ENCODE measurements at places on chromosomes 7 and 10.

GRCh38 chr7:147578196-147578595 is 1012.4 kb upstream of the C7orf33 start:
- DNase-seq: no peak

DNA sequence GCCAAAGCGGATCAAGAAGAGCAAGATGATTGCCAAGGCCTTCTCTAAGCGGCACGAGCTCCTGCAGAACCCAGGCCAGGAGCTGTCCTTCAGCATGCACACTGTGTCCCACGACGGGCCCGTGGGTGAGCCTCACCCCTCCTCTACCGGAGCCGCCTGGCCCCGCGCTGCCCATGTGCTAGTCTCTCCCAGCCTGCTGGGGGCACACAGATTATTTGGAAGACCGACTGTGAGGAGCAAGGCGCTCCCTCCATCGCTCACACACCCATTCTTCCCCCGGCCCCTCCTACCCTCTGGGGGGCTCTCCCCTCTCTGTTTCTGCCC is 13.9 kb upstream of the AHCYL2 start:
- no peak for DNase-seq

GRCh38 chr10:98577168-98577567 is 130.4 kb upstream of the HPS1 start:
- no peak for DNase-seq

DNA sequence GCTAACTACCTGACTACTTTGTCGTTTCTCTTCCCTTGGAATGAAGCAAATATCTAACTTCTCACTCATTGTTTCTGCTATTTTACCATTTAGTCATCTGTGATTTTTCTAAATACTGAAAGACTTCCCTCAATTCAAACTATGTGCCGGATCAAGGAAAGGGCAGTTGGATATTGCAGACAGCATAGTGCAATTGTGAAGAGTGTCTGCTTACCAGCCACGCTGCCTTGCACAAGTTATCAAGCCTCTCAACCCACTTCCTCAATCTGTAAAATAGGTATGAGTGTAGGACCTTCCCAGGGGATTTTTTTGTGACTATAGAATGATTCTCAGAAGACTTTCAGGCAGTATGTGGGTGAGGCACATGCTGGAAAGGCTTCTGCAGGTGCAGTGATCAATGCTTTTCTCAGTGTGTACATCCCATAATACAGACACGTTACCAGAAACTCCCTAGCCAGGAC is 54.3 kb downstream of the EGFR start:
- DNase-seq: no peak

DNA sequence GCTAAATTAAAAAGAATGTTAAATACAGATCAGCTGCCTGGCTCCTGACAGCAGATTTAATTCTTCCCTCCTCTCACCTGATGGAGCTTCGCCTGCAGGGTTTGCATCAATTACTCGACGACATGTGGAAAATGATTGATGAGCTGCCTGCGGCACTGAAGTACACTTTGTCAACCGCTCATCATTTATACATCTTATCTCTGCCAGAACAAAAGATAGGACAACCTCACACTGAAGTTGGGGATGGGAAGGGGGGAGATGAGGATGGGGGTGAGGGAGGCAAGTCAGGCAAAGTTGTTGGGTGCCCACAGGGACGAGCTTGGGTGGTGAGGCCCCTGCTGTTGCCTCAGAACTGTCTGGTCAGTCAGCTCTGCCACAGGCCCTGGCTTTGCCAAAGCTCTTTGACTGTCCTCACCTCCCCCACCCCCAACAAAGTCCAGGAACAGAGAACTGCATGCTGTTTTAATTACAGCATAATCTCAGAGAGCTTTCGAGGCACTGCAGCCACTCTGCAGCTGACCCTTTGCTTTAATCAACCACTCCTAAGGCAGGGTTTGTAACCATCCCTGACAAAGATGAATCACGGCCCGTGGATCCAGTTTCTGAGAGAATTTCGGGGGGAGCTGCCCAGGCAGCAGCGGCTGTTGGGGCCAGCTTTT is 702.3 kb downstream of the LRMDA start:
- no peak for DNase-seq

- no peak for DNase-seq
Measured at GRCh38 chr10:74645692-74646091, 180.7 kb upstream of the KAT6B start.

DNA sequence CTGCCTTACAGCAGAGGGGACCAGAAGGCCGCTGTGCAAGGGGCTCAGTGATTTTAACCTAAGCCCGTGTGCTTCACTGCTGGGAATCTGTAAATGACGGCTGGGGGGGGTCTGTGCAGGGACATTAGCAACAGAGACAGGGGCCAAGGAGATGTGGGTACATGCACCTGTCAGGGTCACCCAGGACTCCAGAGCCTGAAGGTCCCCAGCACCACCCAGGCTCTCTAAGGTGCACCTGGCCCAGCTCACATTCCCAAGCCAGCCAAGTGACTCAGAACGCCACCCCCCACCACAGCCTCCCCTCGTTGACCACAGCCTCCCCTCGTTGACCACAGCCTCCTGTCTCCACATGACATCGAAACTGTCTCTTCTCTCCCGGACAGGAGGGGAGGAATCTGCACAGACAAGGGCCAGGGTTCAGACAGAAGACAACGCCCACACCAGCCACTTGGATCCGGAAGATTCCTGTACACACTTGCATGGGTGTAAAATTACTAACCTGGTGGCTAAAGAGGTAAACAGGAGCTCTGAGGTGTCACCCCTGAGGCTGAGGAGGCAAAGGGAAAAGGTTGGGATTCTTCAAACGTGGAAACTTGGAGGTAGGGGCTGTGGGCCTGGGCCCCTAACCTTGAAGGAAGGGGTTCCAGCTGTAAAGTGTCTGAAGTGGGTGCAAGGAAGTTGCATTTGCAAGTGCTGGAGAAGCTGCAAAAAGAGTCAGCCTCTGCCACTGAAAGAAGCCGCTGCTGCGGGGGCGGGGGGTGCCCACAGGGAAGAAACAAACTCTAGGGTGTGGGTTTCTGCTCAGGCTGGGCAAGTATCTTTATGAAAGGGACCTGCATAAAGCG is 27.0 kb downstream of the CALML3 start:
- DNase-seq: peak; percentile 33

- no peak for DNase-seq
Measured at GRCh38 chr7:91165846-91166230, 98.4 kb upstream of the FZD1 start.

GRCh38 chr10:13709931-13710650 is 123.3 kb downstream of the PRPF18 start:
- no peak for DNase-seq

GRCh38 chr10:5461203-5461588 is 38.2 kb downstream of the CALML5 start:
- DNase-seq: no peak

DNA sequence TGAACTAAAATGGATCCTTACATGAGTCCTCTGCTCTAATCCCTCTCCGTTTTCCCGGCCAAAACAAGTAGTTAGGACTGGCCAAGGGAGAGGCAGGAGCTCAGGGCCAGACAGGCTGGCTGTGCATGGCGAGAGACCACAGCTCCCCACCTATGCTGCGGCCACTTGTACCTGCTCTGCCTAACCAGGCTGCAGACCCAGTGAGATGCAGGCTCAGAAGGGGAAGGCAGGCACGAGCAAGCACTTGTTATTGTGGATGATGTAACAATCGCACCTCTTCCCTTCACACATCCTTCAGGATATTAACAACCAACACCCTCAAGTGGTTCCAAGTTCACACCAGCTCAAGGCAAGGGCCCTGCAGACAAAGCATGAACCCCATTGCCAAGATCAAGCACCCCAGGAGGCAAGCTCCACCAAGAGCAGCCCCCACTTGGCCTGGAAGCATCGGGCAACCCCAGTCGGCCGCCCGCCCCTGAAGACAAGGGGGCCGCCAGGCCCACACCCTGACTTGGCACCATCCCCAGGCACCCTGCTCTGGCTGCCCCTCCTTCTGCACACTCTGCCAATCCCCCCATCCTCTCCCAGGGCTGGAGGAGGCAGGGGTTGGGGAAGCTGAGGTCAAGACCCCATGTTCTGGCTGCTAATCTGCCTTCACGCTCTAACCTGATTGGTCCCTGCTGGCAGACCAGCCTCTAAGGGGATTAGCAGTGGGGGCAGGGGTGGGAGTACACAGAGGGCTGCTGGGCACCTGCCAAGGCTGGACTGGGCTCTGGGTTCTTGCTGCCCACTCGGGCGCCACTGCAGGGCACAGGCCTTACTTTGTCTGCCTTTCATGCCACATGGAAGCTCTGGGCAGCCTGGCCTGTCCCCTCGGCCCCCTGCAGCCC is 111.3 kb downstream of the SLIT1 start:
- no peak for DNase-seq
